ENCODE measurements at places on chromosomes 2 and 18. TPM values are rescaled to one million over a fixed set of nuclear protein-coding genes. Genes with fewer than 3 reads are reported as not detected.

RFTN2 gene
- not detected for total RNA-seq

SMIM21 gene
- not detected for total RNA-seq

CXXC1 gene
- total RNA-seq, result 115 TPM

IL37 gene
- not detected for total RNA-seq

MAP3K19 gene
- not detected for total RNA-seq

GRCh38 chr2:60252581-60253150 is 300.8 kb downstream of the BCL11A start:
- DNase-seq, result no peak

GRCh38 chr18:57438743-57439608 is 3.8 kb downstream of the ONECUT2 start:
- no peak for DNase-seq

GRCh38 chr2:202009019-202009481 is 24.6 kb upstream of the FZD7 start:
- DNase-seq, result no peak

GRCh38 chr18:54616220-54616848 is 25.3 kb downstream of the DYNAP start:
- DNase-seq, result no peak

DNA sequence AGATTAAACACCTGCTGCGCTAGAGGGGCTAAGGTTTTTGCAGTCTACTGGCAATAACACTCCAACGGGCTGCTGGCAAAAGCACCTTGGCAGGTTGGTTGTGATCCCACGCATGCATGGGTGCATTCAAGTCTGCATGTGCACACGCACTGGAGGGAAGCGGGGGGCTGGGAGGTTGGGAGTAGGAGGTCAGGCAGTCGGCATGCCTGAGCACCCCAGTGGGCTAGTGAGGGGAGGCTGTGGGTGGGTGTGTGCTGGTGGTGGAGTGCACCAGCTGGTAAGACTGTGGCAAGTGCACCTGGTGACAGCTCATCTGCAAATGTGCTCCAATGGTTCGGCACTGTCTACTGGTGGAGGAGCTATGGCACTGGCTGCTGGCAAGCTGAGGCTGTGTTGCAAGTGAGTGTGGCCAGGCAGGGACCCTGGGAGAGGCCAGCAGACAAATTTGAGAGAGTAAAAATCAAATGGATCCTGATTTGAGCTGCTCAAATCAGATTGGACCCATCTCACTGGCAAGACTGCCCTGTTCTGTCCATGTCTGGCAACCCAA is 460.6 kb upstream of the DSEL start:
- DNase-seq, result no peak
